GM23338 (cell line): ENCODE measurements at places on chromosomes 16 and 17.

DNA sequence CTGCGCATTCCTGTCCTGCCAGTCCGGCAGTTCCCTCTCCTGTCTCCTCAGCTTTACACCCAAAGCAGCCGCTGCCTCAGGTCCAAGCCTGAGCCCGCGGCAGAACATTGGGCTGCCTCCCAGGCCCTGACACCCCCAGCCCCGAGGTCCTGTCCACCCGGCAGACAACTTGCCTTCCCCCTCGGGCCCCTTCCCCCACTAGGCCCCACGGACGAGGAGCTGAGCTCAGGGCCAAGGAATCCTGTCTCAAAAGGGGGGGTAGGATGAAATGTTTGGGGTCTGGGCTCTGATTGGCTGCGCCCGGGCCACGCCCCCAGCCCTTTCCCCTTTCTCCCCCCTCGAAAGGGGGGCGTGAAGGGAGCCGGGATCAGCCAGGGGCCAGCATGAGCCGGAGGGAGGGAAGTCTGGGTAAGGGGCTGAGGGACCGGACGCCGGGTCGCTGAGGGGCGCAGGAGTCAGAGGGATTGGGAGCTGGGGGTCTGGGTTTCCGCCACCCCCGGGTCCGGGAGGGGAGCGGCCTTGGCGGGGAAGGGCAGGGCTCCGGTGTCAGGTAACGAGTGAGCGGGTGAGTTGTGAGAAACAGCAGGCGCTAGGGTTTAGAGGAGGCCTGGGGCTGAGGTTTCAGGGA lies at the start of gene CTF1:
Gene CTF1 (plus strand): TSS at position 354 of the 628 bp plus-strand sequence. CDS start 30 bp downstream, at position 384.
- H3K27ac ChIP-seq, result peak within 1 kb of the TSS; percentile 99
- DNase-seq, result peak; percentile 85
- H3K27me3 ChIP-seq, result peaks cover 23% of the 10 kb centered on the region
- peaks cover 25% of the 10 kb centered on the region for H3K4me1 ChIP-seq
- peak within 1 kb of the TSS; percentile 86 for H3K4me3 ChIP-seq
- H3K36me3 ChIP-seq, result no peaks in the 10 kb centered on the region

- H3K36me3 ChIP-seq, result no peaks in the 10 kb centered on the region; the same call in 1 of the 2 replicates
- H3K27me3 ChIP-seq, result no peaks in the 10 kb centered on the region
- no peak overlapping the region for H3K27ac ChIP-seq
Observed at GRCh38 chr16:53323924-53324323, 110.3 kb upstream of the RBL2 start.

DNA sequence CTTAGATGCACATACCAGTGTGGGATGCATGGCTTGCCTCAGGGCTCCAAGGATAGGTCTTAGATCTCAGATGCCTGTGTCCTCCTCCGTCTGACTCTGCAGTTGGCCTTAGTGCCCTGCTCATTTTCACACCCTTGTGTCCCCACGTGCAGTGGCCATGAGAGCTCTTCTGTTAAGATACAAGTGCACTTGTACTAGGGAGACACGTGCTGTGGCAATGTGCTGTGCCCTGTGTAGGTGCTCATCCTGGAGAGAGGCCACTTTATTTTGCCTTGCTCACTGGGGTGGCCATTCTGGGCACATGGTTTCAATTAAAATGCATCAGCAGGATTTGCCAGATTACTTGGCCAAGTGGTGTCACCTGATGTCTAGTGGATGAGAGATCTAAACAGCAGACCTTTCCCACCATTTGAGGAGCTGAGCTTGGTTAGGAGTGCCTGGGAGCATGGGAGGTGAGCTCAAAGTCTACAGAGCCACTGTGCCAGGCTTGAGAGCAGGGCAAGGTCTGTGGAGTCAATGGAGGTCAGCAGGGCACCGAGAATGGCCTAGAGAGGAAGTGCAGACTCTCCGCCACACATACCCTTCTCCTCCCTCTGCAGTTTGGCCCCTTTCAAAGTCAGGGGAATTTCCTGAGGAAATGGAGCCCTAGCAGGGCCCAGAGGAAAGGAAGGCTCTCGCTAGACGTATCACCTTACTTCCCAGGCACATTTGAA lies 25.2 kb upstream of the SMPD3 start:
- no peak for DNase-seq
- no peaks in the 10 kb centered on the region; the same call in 1 of the 2 replicates for H3K36me3 ChIP-seq
- H3K4me1 ChIP-seq, result peaks cover 4% of the 10 kb centered on the region; the same call in 1 of the 2 replicates
- no peaks in the 10 kb centered on the region for H3K27me3 ChIP-seq
- no peak overlapping the region for H3K27ac ChIP-seq

DNA sequence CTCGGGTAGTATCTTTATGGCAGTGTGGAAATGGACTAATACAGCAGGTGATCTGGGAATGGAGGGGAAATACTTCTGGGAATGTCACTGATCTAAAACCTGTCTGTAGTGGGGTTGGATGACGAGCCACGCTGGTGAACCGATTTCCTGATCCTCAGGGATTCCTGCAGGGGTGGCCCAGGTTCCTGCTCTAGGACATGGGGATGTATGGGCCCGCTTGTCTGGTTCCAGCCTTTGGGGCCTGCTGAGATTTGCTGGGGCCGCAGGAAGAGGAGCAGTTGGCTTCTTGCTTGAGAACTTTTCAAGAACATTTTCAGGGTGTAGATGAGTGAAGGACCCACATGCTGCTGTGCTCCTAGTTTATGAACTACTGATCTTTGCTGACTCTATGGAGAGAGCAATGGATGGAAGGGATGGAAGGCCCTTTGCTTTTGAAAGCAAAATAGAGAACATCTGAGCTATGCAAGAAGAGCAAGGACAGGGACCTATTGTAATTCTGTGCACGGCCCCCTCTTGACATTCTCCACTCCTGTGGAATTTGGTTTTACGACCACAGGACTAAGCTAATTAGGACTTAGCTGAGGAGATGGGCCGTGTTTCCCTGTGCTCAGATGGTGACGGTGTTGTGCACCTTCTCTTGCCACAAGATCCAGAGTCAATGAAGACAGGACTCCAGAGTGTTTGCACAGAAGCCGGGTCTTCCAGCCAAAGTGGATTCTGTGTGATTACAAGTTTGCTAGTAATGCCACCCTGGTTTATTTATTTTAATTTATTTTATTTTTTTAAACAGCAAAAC lies 90.5 kb downstream of the SEC14L1 start:
- DNase-seq, result no peak
- no peak overlapping the region for H3K27ac ChIP-seq
- no peaks in the 10 kb centered on the region for H3K27me3 ChIP-seq
- no peaks in the 10 kb centered on the region for H3K36me3 ChIP-seq
- no peak overlapping the region for H3K4me3 ChIP-seq

DNA sequence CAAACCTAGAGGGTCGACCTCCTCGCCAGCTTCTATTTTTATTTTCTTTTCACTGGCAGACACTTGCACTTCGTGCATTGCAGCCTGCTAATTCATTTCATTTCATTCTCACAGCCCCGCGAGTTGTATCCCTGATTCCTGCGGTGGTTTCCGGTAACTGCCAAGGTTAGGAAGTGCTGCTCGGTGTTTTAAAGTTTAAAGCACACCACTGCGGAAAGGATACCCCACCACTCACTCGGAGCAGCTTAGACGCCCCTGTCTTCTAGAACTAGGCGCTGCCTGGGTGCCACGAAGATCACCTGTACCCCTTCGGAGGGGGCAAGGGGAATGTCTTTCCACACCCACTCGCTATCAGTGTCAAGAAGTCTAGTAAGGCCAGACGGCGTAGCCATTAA lies 509 bp downstream of the CNEP1R1 start:
- peaks cover 6% of the 10 kb centered on the region; the same call in 1 of the 2 replicates for H3K4me1 ChIP-seq
- peaks cover 7% of the 10 kb centered on the region for H3K36me3 ChIP-seq
- peak overlapping the region; percentile 95 for H3K4me3 ChIP-seq
- no peaks in the 10 kb centered on the region for H3K27me3 ChIP-seq

GRCh38 chr16:23709536-23709935 lies 3.5 kb downstream of the ERN2 start:
- H3K4me3 ChIP-seq, result no peak overlapping the region
- H3K27me3 ChIP-seq, result peaks cover 33% of the 10 kb centered on the region
- H3K27ac ChIP-seq, result no peak overlapping the region
- no peak for DNase-seq
- no peaks in the 10 kb centered on the region for H3K36me3 ChIP-seq

- DNase-seq, result no peak
Observed at GRCh38 chr16:74931445-74931844, 53.5 kb downstream of the WDR59 start.

DNA sequence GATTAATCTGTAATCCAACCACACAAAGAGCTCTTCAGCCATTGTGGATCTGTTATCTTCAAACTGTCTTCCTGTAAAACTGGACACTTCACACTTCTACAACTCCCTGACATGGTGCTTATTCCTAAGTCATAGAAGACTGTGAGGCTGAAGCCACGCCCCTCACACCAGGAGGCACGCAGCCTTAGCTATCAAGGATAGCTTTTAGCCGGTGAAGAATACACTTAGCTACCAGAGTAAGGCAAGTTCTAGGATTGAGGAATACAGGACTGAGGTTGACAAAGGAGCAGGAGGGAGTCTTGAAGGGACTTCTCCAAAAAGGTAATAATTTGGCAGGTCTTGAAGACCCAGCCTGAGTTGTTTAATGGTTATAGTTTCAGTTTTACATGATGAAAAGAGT lies 79.8 kb upstream of the GAS7 start:
- peak; percentile 37 for DNase-seq
- H3K27me3 ChIP-seq, result no peaks in the 10 kb centered on the region
- peaks cover 5% of the 10 kb centered on the region; the same call in 1 of the 2 replicates for H3K4me1 ChIP-seq
- H3K27ac ChIP-seq, result no peak overlapping the region
